ENCODE measurements at places on chromosomes 2 and 18.

GRCh38 chr2:157229572-157229971, 27.9 kb upstream of the GALNT5 start:
- DNase-seq, result no peak

- no peak for DNase-seq
Measured at GRCh38 chr2:38866773-38867443, 8.8 kb downstream of the DHX57 start.

- DNase-seq, result no peak
Measured at GRCh38 chr2:189024901-189025618, 50.9 kb downstream of the COL3A1 start.

DNA sequence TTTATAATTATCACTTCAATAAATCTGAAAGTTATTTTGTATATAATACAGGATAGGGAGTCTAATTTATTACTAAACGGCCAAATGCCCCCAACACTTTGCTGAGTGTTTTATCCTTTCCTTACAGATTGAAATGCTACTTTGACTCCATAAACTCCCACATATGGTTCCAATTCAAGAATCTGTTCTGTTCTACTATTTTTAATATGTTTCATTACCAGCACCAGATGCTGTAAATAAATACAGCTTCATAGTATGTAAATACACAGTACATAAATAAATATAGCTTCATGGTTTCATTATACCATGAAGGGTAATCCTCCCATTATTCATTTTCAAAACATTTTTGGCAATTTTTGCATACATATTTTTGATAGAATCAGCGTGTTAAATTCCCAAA, 34.0 kb upstream of the MREG start:
- DNase-seq, result no peak

DNA sequence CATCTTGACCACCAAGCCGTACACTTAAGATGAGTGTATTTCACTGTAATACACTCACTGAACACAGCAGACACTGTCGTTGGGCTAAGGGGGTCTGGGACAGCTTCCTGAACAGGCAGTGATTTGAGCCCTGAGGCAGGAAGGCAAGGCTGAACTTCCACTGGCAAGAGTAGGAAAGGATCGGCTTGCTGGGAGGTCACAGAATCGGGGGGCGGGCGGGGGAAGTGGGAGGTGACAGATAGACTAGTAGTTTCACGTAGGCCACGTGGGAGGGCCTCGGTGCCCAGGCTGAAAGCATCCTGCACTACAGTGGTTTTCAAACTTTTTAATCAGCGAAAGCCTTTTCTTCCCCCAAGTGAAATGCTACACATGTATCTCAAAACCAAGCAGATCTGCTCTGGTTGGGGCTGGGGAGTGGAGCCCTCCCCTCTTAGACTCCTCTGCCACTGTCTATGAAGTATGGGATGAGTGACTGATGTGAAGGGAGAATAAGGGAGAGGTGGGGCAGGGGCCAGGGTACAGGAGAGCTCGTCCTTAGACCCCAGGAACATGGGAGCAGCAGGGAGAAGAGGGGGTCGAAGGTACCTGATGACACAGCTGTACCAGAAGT, 8.6 kb downstream of the PARD6G start:
- DNase-seq, result no peak

DNA sequence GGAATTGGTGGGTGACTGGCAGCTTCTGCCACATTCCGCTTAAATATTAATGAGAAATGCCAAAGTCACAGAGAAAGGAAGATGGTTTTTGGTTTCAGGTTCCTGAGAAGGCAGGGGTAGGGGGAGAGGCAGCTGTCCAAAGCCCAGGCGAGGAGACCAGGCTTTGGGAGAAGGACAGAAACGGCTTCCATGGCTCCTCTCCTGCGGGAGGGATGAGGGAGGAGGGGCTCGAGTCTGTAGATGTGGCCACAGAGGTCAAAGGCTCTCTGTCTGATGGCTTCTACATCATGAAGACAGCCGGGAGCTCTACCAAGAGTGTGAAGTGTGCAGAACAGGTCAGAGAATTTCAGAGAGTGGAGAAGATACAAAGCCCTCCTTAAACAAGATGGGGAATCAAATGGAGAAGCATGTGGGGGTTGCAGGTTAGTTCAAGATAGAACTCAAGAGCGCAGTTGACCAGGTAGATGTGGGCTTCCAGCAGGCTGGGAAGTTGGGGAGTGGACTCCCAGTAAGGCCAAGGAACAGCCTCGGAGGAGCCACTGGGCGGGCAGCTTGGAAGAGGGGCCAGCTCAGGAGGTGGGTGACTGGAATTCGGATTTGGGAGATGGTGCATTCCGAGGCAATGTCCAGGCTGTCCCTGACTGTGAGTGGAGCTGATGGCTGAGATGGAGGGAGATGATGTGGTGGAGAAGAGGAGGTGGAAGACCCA, 23.8 kb upstream of the HPCAL1 start:
- DNase-seq, result no peak

DNA sequence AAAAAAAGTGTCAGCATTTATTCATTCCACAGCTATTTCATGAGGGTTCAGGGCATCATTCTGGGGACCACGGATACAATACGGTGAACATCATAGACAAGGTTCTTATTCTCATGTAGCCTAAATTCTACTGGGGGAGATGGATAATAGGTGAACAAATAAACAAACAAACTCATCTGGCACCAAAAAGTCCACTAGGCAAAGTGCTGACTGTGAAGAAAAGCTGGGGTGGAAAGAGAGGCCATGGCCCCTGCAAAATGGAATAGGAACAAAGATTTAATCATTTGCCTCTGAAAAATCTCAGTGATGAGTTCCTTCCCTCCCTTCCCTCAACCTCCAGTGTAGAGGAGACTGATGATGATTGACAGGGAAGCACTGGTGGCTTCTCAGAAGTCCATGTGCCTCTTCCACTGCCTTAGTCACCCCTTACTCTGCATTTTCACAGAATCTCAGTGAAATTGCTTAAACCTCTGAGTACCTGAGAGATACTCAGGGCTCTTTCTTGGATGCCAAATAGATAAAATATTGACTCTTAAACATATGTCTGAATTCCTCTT, 69.3 kb upstream of the IL1R1 start:
- no peak for DNase-seq

- no peak for DNase-seq
Measured at GRCh38 chr2:119082821-119083400, 75.6 kb downstream of the C1QL2 start.

DNA sequence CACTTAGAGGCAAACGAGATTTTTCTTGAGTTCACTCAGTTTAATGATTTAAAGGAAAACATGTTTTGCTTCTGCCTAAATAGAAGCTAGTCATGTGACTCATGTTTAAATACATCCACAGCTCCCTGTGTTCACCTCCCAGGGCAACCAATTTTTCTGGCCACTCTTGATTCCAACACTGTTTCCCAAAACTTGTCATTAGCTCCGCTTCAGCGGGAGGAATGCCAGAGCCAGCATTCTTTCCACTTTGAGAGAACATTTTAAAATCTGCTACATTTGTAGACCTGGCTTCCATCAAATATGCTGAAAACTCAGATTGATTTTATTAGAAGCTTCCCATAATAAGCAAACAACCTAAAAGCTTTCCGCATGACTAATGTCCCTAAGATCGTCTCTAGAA, 2.8 kb upstream of the CYS1 start:
- DNase-seq, result no peak

DNA sequence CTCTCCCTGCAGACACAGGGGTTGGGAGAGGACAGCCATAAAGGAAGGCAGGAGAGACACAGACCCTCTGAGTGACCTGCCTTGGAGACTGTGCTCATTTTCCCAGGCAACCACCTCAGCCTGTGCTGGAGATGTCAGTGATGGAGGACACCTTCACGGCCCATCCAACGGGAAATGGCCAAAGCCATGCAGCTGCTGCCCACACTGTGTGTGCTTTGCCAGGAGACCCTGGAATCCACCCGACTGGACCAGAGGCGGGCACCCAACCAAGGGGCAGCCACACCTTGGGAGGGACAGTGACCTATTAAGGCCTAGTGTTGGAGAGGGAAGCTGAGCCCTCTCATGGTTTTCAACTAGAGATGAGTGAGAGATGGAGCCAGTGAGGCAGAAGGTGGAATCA, 192.5 kb downstream of the SMAD2 start:
- DNase-seq, result no peak

- no peak for DNase-seq
Measured at GRCh38 chr2:9700109-9700495, 69.3 kb upstream of the YWHAQ start.

DNA sequence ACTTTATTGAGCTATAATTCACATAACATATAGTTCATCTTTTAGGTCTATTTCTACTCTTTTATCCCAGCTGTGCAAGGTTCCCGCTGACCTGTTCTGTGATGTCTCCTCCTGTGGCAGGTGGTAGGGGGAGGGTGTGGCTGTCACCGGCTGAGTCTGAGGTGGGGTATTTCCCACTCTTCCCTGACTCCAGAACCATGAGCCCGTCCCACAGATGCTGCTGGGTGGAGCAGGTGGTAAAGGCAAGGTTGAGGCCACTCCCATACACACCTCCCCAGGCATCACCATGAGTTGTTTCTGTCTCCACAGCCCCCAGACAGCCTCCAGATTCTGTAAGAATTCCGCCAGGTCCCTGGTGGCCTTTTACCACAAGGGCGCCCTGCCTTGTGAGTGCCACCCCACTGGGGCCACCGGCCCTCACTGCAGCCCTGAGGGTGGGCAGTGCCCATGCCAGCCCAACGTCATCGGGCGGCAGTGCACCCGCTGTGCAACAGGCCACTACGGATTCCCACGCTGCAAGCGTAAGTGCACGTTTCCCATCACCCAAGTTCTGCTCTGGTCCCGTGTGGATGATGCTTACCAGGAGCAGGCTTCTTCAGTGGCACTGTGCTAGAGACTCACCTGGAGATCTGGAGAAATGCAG, 156.9 kb downstream of the LAMA3 start:
- no peak for DNase-seq

DNA sequence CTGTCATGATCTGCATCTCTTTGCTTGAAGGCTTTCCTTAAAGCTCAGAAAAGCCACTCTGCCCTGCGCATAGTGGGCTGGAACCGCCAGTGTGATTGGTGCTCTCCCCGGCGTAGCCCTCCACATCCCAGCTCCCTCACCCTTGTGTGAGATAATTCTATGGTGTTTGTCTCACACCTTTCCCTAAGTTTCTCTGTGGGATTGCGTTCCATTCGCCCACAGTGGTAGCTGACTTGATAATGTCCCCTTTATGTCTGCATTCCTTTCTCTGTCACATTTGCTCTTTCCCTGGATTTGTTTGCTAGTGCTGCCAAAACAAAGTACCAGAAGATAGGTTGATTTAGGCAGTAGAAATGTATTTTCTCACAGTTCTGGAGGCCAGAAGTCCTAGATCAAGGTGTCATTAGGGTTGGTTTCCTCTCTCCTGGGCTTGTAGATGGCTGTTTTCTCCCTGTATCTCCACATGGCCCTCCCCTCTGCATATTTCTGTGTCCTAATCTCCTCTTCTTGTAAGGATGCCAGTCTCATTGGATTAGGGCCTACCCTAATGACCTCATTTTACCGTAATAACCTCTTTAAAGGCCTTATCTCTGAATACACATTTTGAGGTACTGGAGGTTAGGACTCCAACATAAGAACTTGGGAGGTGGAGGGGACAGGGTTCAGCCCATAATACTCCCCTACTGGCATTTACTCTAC, 7.4 kb upstream of the TMEM87B start:
- DNase-seq, result no peak

- no peak for DNase-seq
Measured at GRCh38 chr2:224711859-224712665, 4.1 kb downstream of the CCDC195 start.

GRCh38 chr2:219017201-219017931, 23.9 kb downstream of the CFAP65 start:
- no peak for DNase-seq

DNA sequence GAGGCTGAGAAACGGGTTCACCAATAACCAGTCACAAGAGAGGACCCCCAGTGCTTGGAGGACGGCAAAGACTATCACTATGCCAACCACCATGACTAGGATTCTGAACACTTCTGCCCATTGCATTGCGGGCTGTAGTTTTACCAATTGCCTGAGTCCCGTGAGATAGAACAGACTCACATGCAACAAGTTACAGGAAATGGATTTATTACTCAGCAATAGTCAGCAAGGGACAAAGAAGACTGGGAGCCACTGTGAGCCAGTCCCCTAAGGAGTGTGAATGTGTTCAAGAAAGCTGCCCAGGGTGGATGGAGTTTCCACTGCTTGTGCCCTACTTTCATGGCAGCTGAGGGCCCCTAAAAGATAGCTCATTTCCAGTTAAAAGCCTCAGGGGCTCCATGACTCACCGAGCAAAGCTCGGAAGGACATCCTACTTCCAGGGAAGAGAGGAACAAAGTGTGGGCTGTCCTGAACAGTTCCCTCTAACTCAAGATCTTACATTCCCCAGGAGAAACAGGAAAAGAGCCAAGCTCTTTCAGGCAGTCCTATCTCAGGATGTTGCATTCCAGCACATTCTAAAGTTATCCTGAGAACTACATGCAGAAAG, 54.4 kb downstream of the SLC4A3 start:
- no peak for DNase-seq

DNA sequence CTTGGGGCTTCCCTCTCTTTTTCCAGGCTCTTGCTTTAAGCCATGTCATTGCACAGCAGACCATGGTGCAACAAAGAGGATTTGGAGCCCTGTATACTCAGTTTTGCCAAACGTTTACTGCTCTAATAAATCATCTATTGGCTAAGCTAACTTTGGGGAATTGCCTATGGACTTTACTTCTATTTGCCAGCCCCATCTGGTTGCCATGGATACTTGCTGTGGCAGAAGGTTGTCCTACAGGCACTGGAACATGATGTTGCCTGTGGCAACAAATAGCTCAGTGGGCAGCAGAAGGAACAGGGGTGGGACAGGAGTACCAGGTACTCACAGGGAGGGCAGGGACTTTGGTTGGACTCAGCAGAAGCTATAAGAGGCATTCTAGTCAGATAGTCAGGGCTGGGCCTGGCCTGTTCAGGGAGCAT, 129.7 kb downstream of the CCDC85A start:
- no peak for DNase-seq

DNA sequence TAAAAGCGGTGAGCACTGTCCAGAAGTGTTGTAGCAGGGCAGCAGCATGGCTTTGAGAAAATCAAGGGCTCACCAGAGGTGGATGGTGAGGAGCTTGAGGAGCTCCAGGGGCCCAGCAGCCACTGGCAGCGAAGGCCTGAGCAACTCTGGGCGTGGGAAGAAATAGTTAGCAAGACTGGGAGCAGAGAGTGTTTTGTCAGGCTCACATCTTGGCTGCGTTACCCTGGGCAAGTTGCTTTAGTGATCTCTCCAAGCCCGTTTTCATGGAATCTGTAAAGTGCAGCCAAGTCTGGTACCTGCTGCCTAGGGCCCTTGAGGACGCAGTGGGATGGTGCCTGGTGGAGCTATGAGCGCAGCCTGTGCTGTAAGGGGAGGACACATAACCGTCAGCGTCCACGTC, 78.3 kb downstream of the SH3BP4 start:
- DNase-seq, result no peak

GRCh38 chr2:219476652-219477151, 22.0 kb upstream of the GMPPA start:
- no peak for DNase-seq
